Activated T-helper 17 cell treated with anti-CD3 and anti-CD28 coated beads, Interleukin-2, amount 50 U/mL, for 72 hours (primary cell): ENCODE measurements at places on chromosomes 12 and 14.

DNA sequence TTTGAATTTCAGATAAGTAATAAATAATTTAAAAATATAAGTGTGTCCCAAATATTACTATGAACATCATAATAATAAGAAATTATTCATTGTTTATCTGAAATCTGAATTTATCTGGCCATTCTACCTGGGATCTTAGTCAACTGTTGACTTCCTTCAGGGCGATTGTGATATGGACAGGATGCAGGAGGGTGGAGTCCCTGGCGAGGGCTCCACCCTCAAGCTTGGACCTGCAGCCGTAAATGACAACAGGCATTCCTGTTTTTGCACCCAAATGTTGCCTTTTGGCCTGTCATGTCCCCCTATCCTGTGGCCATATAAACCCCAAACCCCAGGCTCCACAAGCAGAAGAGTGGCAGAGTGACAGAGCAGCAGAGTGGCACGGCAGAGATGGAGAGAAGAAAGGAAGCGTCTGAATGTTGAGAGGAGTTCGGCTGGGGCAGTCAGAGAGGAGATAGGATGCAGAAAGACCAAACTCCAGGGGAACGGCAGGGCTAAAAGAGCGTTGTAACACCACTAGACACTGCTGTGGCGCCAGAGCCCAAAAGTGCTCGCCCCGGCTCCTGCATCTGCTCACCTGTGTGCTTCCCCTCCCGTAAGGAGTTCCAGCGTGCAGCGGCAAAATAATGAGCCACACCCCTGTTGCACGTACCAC, 39.4 kb upstream of the FUT8 start:
- no peak for ATAC-seq

DNA sequence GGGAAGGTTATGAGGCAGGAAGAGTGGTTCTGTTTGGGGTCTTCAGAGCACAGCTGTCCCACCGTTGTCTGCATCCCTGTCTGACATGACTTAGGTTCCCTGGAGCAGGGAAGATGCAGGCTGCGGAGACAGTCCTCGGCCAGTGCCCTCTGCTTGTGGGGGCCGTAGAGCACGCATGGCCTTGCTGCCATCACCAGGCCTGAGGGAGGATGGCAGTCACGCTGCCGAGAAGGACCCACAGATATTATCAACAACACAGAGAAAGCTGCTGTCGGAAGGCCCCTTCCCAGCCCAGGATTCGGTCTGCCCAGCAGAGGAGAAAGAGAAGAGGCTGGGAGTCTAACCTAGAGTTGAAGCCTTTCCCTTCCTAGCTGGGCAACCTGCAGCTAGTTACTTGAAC, 35.0 kb downstream of the ERH start:
- ATAC-seq: no peak

- peak; percentile 78 for ATAC-seq
Measured at GRCh38 chr14:35333797-35334743, 41.9 kb downstream of the PSMA6 start.

GRCh38 chr12:81329085-81329484, 251.2 kb downstream of the ACSS3 start:
- no peak for ATAC-seq

DNA sequence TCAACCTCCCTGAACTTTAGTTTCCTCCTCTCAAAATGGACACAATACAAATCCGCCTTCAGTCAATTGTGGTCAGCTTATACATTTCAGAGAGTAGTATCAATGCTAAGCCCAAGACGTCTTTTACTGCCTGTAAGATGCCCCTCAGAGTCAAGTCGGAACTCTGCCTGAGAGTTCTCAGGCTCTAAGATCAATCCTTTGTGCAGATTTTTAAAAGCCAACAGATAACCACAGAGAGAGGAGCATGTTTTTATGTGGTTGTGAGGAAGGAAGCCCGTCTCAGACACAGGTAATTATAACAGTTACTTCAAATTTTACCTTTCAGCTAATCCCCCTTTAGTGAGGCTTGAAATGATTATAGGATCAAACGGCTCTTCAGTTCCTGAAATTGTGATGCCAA, 91.6 kb downstream of the HELB start:
- peak; percentile 23 for ATAC-seq

- ATAC-seq: peak; percentile 18
Measured at GRCh38 chr12:109385339-109386058, 37.8 kb downstream of the MYO1H start.

- peak; percentile 19 for ATAC-seq
Measured at GRCh38 chr12:107684990-107685359, 624 bp upstream of the PWP1 start.

- ATAC-seq: peak; percentile 39
Measured at GRCh38 chr12:104846056-104846767, 111.9 kb downstream of the SLC41A2 start.

DNA sequence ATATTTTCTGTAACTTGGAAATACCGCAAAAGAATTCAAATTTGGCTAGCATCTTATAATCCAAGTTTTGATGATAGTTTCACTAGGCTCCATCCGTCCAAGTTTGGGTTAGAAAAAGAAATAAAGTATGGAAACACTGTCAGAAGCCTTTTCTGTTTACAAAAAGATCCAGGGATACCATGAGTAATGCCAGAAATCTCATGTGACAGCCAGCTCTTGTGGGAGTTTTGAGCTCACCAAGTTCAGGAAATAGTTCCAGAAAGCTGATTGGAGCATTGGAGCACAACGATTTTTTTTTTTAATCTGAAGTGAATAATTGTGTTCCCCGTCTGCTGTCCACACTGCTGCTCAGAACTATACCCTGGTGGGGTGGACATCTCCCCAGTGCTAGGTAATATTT, 229.7 kb upstream of the NPAS3 start:
- ATAC-seq: no peak

DNA sequence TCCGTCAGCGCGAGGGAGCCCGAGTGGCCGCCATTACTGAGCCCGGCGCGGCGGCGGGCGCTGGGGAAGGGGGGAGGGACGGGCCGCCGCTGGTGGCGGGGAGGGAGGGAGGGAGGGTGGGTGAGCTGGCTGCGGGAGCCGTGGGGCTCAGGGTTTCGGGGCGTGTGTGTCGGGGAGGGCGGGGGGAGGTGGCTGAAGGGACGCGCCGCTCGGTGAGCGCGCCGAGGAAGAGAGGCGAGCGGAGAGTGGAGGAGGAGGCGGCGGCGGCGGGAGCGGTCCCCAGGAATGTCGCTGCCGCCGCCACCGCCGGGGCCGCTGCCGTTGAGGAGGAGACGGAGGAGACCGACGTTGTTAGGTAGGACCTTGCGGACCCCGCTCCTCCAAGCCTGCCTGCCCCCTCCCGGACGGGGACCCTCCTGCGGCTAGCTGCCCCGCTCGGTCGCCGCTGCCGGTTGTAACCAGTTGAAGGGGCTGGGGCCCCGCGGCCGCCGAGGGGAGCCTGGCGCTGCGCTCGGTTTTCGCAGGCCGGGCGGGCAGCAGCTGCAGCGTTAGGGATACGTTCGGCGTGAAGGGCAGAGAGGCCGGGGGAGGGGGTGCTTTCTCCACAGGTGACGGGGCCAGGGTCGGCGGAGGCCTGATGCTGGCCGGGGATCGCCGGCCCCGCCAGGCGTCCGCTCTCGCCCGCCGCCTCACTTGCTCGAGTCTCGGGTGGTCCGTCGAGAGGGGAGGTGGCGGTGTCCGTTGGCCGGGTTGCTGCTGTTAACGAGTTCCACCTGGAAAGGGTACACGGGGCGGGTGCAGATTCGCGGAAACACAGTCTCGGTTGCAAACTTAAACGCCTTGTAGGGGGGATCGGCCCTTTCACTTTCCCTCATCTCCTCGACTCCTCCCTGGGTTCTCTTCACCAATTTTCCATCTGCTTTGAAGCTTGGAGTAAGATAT, at the start of gene ARHGAP5:
Gene ARHGAP5 (plus strand): TSS at position 224 of the 942 bp plus-strand sequence. CDS start 13,366 bp downstream, outside the sequence.
- ATAC-seq: peak; percentile 33

DNA sequence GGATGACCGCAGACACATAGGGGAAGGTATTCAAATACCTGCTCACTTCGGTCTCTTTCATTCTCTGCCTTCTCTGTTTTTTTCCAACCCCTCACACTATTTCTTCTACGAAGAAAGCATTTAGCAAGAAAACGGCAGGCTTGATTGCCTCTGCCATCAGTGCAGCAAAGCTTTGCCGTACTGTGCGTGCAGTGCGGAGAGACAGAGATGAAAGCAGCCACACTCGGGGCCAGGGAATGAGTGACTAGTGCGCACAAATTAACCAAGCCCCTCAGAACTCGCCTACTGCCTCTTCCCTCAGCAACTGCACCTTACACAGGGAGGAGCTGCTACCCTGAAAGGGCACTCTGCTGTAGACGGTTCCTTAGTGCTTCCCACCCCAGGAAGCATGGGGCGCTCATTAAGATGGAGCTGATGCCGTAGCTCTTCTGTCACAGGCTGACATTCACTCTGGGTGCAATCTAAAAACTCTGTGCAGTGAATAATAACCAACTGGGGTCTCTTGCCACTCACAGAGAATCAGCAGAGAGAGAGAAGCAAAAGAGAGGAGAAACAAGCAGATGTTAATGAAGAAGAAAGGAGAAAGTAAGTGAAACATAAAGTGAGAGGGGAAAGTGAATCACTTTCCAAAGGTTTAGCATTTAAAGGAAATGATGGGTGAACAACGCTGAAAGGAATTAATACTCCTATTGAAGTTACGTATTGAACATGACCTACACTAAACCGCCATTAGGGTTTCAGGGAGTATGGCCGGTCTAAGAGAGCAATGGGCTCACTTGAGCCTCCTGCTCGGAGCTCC, 69.4 kb downstream of the GRIN2B start:
- no peak for ATAC-seq

DNA sequence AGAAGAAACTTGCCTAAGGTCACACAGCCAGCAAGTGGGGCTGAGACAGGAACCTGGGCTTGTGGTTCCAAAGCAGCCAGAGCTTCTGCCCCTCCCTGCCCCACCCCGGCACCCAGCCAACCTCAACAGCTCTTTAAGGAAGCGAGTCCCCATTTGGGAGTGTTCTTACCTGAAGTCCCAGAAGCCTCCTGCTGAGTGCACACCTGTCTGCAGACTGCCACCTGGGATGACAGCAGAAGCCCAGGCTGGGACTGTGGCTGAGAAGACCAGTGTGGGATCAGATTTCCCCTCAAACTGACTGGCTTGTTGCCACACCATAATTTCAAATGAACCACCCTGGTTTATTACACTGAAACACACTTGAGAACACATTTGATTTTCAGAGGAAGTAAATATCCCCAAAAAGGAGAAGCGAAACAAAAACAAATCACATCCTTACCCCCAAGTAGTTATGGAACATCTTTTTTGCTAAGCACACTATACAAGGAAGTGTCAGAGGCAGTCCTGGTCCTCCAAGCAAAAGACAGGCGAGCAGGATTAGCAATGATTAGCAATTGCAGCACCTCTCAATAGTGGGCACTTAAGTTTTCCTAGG, 6.3 kb upstream of the RIN3 start:
- ATAC-seq: no peak

GRCh38 chr14:60276347-60276746, 27.3 kb downstream of the PPM1A start:
- ATAC-seq: no peak

DNA sequence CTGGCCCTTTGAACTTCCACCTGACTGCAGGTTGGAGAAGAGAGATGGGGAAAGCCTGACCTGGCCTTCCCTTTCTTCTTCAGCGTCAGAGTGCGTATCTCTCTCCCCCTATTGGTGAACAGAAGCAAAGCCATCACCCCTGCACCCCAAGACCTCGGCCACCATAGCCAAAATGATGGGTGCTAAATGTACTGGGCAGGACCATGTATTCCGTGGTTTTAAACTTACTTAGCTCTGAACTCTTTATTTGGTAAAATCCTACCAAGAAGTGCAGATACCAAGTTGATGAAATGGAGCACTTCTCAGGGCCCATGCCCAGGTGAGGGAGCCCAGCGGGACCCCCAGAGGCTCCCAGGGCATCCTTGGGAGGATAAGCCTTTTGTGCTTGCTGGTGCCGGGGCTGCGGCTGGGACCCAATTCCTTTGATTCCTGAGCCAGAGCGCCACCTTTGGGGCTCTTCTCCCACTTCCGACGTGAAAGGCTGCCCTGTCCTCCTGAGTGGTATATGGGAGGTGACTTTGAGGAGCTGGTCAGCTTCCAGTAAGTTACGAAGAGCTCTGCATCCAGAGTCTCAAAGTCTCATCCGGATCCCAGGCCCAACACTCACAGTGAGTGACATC, 9.4 kb downstream of the CCND2 start:
- no peak for ATAC-seq

DNA sequence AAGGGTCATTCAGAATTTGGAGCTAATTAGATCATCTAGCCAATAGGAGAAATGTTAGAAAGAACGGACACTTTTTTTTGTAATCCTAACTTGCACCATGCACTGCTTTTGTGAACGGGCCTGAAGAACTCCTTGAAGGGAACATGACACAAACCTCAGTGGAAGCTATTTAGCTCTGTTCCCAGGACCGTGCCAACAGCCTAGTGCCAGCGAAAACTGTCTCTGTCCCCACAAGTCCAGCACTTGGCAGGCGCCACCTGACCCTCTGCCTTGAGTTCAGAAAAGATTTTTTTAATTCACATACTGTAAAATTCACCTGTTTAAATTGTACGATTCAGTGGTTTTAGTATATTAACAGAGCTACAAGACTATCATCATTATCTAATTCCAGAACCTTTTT, 31.3 kb upstream of the KCNA5 start:
- no peak for ATAC-seq

DNA sequence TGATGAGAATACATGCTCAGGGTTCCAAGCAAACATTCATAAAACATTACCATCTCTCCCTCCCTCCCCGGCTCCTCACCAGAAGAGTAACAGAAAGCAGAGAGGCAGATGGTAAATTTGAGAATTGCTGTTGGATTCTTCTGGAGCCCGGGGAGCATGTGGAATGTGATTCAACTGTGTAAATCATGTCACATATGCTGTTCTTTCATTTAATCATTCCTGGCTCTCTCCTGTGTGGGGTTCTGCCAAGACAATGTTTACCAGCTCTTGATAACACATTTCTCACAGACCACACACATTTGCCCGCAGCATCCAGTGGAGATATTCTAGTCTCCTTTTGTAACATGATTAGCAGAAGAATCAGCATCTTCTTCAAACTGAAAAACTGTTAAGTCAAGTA, 23.4 kb upstream of the NR2C1 start:
- no peak for ATAC-seq

- no peak for ATAC-seq
Measured at GRCh38 chr14:76936483-76936882, 92.0 kb downstream of the IRF2BPL start.

DNA sequence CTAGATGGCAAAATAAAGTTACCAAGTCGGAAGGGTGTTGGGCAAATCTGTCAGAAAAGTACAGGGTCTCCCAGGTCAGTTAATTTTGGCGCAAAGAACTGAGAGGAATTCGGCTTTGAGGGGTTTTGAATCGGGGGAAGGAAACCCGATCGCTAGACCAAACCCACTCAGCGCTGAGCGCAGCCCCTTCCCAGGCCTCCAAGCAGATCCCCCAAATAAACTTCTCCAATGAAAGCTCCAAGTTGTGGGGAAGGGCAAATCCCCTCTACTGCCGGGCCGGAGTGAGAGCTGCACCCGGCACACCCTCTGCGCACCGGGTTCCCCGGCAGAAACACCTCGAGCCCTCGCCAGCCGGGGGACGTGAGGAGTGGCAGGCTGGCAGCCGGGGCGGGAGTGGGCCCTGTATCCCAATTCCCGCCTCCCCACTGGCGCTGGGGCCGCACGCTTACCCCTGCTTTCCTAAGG, 441 bp downstream of the E2F7 start:
- peak; percentile 30 for ATAC-seq

GRCh38 chr12:75047885-75048525, 161.6 kb downstream of the KCNC2 start:
- no peak for ATAC-seq

GRCh38 chr12:87660291-87660690, 368.9 kb downstream of the C12orf50 start:
- ATAC-seq: no peak
